CD4-positive, alpha-beta T cell treated with Interleukin-4 for 4 hours (primary cell): ENCODE measurements at places on chromosomes 4 and X.

DNA sequence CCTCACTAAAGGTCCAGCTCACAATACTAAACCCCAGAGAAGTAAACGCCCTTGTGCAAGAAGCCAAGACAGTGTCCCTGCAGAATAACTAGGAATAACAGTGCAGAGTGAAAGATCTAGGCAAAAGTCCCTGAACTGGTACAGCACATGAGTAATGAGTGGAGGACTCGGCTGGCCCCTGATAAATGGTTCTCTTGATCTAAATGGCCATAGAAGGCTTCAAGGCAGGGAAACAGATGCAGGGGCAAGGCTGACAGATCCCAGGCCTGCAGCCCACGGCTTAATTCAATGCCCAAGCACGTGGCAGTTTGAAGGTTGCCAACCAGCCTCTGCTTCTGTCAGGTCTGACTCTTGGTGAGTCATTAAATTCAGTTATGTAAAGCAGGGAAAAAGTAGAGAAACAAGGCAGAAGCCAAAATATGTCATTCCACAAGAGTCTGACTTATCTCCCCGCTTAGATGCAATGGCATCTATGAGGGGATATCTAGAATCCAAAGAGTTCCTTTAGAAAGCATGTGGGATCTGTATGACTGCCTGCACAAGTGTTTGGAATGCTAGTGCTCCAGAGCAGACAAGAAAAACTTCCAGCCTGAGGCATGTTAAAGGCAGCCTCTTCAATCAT lies 121.3 kb downstream of the PRDM5 start:
- no peak for DNase-seq

GRCh38 chrX:124862301-124862700 lies 457.4 kb upstream of the TEX13C start:
- DNase-seq = no peak

DNA sequence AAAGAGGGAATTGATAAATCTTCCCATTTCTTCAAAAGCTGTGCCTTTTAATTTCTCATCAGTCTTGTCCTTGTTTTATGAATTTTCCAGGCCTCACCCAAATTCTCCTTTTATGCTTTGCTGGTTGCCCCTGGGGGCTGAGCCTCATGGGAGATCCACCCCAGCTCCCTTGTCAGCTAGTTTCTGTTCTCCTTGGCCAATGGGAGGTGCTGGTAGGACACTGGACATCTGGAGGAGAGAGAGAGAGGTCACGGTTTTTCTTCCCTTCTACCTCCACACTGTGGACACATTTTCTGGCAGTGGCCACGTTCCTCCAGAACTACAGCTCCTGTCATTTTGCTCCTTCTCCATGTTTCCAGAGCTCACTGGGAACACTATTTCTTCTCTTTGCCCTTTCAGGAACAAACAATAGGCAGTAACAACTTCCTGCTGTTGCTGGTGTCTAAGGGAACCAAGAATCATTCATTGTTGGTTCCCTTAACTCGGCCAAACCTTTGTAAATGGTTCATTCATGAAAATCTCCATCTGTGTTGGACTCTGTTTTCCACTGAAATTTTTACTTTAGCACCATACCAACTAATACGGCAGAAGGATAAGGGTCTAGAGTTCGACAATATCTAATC lies 334.5 kb downstream of the GPAT3 start:
- no peak for DNase-seq

- DNase-seq = no peak
These were observed 52.9 kb downstream of the SUPT20HL2 start for GRCh38 chrX:24260842-24261550.

DNA sequence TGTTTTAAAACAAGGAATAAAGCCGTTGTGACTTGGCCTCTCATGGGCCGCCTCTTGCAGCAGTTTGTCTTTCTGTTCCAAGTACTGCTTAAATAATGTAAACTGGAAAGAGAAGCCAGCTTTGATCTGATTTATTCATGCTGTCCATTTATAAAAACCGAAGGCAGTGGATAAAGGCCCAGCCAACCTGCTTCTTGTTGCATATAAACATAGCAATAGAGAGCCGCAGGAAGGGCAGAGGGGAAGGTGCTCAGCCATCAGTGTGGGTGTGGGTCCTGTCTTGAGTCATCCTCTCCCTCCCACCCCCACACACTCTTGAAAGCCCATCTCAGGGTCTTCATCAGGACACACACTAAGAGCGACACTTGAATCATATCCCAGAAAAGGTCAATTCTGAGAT lies 187.9 kb upstream of the FAM9B start:
- DNase-seq = no peak

DNA sequence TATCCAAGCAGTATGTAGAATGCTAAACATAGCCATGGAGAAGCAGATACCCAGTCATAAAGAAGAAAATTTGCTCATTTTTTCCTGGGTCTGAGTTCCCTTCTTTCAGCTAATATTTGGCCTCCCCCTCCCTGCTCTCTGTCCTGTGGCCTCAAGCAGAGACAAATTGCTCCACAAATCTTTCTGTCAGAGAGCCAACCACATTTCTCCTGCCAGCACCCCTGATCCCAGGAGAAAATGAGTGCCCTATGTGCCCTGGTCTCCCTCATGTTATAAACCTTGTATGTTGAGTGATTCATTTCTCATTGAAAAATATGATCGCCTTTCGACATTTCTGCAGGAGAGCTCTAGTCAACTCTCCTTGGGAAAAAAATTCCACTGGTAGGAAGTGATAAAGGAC lies 82.0 kb downstream of the TMEM156 start:
- DNase-seq = no peak

DNA sequence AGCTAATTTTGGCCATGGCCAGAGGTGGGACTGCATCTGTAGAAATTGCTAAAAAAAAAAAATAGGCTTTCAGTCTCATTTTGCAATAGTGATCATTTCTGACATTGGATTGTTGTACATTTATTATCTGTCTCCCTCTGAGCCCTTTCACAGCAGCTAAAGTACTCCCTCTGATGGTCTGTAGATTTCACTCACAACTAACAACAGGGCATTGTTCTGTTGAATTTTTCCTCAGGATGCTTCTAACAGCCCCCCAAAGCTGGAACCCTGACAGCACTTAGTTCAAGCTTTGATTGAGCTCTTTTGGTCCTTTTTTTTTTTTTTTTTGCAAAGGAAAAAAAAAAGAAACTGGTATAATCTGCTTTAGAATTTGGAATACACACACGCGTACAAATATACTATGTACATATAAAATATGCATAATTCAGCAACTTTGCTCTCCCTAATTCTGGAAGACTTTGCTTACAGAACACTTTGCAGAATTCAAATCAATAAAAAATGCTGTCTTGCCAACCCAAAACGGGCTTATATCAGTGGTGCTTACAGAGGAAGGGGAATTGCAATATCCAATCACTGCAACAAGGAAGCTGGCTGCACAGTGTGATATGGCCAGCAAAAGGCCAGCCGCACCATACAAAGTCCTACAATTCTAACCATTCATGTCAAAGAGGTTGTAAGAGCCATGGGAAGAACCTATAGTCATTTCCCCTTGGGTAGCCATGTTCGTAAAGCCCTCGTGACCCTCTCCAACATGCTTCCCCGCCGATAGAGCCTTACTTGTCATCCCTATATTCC lies 406.4 kb downstream of the SMARCA1 start:
- no peak for DNase-seq

DNA sequence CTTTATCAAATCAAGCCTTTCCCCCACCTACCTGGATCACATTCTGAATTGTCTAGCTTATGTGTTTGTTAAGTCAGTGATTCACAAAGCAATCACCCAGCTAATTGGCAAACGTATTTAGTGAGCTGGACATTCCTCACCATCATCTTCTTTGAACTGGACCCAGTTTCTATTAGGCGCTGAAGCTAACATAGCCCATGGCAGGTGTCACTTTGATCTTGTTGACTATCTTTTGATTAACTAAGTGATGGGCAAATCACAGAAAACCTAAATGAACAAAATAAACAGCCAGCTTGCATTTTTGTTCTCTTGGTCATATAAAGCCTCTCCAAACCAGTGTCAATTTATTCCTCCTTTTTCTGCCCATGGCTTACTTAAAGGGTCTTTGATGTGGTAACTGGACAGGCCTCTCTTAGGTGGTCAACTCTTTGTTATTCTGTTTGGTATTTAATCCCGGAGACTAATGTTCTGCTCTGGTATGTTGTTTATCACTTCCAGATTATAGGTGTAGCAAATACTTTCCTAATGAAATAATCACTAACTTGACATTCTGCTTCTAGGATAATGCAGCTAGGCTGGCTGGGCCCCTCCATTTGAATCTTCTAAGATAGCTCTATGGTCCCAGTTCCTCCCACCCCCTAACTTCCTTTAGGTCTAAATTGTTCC lies 105.3 kb upstream of the SMIM10 start:
- no peak for DNase-seq

GRCh38 chr4:147160908-147161513 lies 215.3 kb upstream of the TTC29 start:
- DNase-seq = peak; percentile 3

GRCh38 chr4:101500742-101501141 lies 153.4 kb upstream of the PPP3CA start:
- no peak for DNase-seq

DNA sequence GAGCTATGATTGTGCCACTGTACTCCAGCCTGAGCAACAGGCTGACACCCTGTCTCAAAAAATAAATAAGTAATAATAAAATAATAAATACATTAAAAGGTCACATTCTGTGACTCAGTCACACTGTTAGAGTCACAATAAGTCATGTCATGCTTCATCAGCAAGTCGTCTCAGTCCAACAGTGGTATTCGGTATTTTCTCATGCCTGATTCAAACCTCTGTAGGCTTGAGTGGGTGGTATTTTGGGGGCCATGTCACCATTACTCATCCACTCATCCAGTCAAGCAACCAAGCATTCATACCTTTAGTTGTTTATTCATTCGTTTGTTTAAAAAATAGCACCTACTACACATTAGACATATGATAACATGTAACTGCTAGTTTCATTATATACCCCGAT lies 46.9 kb downstream of the SUPT20HL2 start:
- DNase-seq = no peak

- DNase-seq = peak; percentile 87
These were observed 4.8 kb downstream of the FLNA start for GRCh38 chrX:154369449-154370299.

DNA sequence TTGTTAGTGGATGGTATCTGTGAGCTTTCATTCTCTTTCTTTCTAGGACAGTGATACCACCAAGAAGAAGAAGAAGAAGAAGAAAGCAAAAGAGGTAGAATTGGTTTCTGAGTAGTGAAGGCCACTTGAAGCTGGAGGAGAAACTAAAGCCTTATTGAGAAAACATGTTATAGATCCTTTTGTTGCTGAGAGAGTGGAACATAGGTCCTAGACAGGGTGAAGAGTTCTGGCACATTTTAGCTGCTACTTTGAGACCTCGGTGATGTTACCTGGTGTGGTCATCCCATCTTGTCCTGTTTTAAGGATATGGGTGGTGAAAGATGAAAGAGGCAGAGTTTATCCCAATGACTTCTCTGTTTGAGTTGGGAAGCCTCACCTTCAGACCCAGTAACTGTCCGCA lies 14.1 kb downstream of the DKC1 start:
- DNase-seq = no peak

DNA sequence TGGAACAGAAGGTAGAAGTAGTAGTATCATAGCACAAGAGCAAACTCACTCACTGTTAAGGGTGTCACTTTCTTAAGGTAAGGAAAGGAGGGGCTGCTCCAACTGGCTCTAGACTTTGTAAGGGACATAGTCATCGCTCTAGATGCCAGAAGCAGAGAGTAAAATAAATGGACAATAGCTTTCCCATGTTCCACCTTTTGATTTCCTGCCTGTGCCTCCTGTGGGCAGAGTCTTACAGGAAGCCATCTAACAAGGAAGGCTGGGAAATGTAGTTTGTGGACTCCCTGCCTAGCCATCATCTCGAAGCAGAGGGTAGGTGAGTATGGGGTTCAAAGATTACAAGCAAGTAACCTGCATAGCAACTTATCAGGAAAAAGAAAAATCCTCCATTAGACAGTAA lies 1.7 kb upstream of the METTL14 start:
- no peak for DNase-seq

- DNase-seq = peak; percentile 41
These were observed at the start of gene UBL4A for GRCh38 chrX:154486396-154487207. Gene UBL4A, minus strand, starts transcription at chrX:154486615. Its CDS starts 31 bp downstream, at chrX:154486584.

DNA sequence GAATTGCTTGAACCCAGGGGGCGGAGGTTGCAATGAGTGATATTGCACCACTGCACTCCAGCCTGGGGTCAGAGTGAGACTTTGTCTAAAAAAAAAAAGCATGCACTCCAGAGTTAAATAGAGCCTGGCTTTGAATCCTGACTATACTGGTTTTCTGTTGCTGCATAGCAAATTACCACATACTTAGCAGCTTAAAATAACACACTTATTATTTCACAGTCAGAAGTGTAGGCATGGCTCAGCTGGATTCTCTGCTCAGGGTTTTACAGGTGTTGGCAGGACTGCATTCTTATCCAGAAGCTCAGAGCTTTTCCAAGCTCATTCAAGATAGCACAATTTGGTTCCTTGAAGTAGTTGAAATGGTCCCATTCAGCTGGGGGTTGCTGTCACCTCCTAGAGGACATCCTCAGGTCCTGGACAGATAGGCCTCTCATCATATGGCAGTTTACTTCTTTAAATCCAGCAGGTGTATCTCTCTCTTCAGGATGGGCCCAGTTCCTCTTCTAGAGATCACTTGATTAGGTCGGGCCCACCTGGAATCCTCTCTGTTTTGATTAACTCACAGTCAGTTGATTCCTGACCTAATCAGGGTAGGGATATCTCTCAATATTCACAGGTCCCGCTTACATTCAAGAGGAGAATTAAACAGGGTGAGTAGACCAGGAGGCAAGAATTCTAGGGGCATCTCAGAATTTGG lies 26.8 kb downstream of the DOCK11 start:
- no peak for DNase-seq

GRCh38 chr4:173478201-173478912 lies 51.7 kb downstream of the HAND2 start:
- no peak for DNase-seq

- DNase-seq = no peak
These were observed 73.2 kb downstream of the SLC4A4 start for GRCh38 chr4:71411981-71412380.

DNA sequence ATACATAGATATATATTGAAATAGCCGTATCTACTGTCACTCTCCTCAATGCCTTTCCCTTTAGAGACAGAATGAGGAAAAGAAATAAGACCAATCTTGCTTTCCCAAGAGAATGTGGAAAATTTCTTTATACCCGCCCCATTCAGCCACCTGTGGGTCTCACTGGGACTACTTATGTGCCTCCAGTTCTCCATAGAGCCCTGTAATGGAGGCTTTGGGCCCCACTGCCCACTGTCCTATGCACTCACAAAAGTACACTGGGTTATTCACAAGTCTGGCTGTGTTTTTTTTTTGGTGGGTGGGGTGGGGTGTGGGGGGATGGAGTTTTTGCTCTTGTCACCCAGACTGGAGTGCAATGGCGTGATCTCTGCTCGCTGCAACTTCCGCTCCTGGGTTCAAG lies 70.4 kb upstream of the ELOVL6 start:
- no peak for DNase-seq

DNA sequence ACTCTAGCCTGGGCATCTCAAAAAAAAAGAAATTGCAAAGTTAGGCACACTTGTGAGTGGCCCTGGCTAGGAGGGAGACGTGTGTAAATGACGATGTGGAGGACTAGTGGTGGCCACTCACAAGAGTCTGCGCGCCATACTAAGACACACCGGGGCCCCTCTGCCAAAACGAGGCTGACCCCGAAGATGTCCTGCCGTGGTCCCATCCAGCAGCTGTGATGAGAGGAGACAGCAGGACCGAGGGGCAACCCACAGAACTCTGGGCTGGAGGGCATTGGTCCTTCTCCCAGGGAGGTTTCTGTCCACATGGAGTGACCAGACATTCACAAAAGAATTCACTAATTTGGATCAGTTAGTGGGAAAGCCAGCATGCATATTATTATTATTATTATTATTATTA lies 47.4 kb downstream of the NOP14 start:
- no peak for DNase-seq

- no peak for DNase-seq
These were observed 42.1 kb downstream of the SLC2A9 start for GRCh38 chr4:9979101-9979701.
